NCI-H1417 (cell line): ENCODE measurements at places on chromosomes 7 and 10.
A peak's percentile ranks its signal among the peaks of the same experiment; 100 is the strongest.

GRCh38 chr7:151080522-151081169 is at the start of gene FASTK:
Gene FASTK, minus strand, starts transcription at chr7:151080809. Its CDS starts 43 bp downstream, at chr7:151080766.
- peak; percentile 95 for DNase-seq

DNA sequence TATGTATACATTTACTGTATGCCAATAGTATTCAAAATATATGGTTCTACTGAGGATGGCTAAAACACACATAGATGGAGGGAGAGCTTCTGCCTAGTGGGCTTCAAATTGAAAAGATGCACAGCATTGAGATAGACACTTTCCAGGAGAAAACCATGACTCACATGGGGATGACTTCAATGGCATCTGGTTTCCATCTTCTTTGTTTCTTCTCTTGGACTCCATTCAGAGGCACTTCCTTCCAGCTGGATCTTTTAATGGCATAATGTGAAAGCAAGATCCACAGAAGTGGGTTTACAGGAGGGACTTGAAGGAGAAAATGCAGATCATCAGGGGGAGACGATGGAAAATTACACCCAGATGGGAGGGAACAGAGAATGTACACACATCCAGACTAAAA is 84.9 kb downstream of the ZNF365 start:
- DNase-seq: no peak

DNA sequence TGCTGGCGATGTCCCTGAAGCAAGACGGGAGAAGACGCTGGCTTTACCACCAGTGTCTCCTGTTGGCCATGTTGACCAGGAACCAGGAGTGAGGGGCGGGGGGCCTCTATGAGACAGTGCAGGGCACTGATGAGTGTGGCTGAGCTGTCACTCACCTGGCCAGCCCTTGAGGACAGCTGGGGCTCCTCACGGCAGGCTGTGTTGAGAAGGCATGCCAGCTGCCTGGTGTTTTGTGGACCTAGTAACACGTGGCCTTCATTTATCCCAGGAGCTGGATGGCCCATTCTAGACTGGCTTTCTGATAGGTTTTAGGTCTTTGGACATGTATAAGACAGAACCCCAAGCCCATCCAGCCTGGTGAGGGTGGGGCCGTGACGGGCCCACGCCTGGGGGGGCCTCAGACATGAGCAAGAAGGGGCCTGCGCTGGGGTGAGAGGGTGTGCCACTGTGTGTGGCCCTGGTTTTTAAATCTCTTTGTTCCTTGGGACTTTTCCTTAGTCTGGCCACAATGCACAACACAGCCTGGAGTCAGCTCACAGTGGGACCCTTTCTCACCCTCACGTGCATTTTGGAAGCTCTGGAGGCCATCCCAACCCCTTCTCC is 10.5 kb downstream of the RHBDD2 start:
- DNase-seq: no peak

DNA sequence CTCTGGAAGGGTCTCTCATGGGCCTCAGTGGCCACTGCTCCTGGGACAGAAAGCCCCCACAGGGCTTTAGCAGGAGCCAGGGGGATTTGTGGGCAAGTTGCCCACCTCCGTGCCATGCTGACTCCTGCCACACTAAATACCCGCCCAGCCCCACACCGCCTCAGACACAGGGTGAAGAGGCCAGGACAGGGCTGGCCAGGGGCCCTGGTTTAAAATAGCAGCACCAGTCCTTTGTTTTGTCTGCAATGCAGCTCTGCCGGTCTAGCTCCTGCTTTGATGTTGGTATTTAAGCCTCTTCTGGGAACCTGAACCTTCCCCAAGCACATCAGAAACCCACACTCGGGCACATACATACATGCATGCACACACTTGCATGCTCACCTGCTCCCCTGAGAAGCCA is 14.4 kb upstream of the TNRC18 start:
- no peak for DNase-seq

GRCh38 chr7:101729241-101729883 is 88.1 kb upstream of the CUX1 start:
- no peak for DNase-seq

DNA sequence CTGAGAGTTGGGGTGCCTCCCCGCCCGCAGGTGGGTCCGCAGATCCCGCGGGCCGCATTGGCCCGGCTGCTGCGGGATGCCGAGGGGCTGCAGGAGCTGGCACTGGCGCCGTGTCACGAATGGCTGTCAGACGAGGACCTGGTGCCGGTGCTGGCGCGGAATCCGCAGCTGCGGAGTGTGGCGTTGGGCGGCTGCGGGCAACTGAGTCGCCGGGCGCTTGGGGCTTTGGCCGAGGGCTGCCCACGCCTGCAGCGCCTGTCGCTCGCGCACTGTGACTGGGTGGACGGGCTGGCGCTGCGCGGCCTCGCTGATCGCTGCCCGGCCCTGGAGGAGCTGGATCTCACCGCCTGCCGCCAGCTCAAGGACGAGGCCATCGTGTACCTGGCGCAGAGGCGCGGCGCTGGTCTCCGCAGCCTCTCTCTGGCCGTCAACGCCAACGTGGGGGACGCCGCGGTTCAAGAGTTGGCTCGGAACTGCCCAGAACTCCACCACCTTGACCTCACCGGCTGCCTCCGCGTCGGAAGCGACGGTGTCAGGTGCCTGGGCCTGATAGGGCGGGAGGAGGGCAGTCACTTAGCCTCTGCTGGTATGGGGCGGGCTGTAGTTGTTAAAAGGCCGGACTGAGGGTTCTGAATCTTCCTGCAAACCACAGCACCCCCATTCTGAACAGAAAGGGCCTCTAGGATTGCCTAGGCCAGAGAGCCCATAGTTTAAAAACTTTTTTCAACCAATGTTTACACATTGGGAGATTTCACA is 1.3 kb downstream of the FBXL15 start:
- DNase-seq: peak; percentile 49

- DNase-seq: peak; percentile 7
Observed at GRCh38 chr7:55065079-55065478, 46.3 kb downstream of the EGFR start.

DNA sequence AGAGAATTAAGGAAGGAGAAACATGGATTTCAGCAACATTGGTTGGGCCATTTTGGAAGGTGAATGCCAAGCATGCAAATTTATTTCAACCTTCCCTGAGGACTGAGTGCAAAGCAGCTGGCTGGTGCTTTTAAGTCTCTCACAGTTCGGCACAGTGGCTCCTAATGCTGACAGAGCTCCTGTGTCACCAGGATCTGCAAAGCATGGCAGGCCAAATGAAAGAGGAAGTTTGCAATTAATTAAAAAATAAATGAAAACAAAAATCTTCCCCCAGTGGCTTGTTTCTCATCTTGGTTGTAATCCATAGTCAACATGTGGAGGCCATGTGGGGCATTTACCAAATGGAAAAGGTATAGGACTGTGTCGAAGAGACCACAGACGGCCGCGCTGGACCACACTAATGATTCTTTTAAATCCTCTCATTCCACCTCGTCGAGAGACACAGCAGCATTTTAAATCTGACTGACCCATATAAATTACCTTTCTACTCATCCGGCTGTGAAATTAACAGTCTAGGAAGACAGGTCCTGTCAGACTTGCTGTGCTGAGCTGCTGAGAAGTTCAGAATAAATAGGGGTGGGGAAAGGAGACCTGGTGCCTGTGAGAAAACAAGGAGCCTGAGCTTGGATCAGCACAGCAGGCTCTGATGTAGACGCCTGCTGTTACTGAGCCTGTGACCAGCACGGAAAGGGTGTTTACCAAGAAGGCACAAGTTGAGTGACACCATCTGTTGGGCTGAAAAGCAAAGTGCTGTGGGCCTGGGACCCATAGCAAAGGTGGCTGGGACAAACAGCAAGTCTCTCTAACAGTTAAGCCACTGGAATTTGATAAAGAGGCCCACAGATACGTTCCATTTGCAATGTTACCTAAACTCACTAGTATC is 136.0 kb upstream of the COL1A2 start:
- DNase-seq: no peak

DNA sequence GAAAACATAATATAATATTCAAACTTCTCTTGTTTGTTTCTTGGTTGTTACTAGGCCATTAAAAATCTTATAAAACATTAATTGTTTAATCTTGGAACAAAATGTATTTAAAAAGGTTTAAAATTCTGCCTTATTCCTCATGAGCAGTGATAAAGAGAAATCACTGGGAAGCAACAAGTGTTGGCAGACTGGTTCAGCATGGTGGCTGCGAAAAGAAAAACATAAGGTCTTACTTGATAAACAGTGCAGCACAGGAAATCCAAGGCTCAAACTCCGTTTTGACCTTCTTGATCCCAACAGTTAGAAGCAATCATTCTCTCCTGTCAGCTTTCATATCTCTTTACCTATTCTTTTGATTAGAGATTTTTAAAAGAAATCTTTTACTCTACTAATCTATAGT is 530.8 kb downstream of the CNTNAP2 start:
- DNase-seq: no peak

DNA sequence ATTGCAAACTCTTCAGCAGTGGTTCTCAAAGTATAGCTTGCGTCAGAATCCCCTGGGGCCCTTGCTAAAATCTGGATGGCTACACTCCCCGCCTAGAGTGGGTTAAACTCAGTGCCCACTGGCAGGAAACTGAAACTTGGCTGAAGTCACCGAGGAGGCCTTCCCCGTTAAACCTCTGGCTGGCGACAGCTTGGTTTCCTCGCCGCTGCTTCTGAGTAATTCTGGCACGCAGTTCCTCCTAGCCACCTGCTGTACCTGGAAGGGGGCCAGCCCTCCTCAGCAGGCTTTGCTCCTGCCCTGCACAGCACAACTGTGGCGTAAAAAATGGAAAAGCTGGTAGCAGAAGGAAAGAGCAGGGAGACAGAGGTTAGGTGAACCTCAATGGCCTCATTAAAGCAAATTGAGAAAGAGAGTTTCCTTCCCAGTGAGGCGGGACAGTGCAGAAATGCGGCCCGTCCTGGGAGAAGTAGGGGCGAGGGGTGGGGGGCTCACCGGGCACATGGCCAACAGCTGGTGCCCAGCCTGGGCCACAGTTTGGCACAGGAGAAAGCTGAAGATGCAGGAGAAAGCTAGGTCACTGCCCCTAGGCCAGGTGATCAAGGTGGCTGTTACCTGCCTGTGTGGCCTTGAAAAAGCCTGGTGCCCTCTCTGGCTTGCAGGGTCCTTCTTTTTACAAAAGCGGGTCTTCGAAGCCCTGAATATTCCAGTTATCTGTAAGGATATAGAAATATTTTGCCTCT is 46.6 kb downstream of the ALOX5 start:
- DNase-seq: peak; percentile 63

DNA sequence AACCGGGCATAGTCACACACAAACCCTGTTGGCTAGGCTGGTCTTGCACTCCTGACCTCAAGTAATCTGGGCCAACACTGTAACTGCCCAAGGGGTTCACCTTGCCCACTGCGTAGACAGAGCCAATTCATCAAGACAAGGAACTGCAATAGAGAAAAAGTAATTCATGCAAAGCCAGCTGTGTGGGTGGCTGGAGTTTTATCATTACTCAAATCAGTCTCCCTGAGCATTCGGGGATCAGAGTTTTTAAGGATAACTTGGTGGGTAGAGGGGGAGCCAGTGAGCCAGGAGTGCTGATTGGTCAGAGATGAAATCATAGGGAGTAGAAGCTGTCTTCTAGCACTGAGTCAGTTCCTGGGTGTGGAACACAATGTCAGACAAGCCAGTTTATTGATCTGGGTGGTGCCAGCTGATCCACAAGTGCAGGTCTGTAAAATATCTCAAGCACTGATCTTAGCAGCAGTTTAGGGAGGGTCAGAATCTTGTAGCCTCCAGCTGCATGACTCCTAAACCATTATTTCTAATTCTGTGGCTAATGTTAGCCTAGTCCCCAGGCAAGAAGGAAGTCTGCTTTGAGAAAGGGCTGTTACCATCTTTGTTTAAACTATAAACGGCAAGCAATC is 15.6 kb upstream of the FXYD4 start:
- no peak for DNase-seq

- no peak for DNase-seq
Observed at GRCh38 chr10:59677253-59677831, 32.3 kb downstream of the SLC16A9 start.

DNA sequence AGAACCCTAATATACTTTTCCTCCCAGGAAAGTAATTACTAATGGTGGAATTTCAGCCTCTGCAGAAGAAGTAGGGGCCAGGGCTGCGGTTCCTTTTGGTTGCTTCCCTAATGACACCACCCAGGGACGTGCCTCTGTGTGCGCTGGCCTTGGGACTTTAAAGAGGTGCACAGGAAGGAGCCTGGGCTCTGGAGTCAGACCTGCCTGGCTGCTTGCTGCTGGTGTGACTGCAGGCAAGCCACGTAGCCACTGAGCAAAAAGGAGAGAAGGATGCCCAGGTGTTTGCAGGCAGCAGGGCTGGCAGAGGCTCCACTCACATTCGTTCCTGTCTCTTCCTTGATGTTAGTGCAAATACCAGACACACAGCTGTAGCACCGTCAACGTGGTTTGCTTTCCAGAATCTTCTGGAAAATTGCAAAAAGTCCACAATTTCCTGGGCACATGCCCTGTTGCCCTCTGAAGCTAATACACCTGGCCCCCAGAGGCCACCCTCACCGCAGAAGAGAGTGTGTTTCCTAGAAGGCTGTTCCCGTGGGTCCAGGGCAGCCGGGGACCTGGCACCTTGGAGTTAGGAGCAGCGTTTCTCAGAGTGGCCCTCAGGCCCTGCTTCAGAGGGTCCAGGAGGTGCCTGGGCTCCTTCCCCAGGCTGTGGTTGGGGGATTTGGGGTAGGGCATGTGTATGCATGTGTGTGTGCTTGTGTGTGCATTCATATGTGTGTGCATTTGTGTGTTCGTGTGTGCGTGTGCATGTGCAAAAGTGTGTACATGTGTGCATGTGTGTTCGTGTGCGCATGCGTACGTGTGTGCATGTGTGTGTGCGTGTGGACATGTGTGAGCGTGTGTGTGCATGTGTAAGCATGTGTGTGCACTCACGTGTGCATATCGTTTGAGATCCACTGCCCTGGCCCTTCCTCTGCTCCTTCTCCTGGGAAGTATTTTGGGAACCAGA is 12.8 kb upstream of the PRKAG2 start:
- DNase-seq: no peak

DNA sequence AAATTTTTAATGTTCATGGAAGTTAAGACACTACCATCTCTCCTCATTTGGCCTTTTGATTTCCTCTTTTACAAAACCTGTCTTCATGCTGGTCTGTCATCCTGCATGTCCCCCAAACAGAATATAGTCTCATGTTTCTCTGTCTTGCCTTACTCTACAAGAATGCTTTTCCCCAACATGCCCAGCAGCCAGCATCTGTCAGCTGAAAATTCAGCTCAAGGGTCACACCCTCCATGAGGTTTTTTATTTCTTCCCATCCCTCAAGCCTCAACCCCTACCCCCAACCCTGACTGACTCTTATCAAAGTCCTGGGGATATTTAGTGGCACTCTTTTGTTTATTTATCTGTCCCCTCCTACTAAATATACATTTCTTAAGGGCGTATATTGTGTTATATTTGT is 202.0 kb downstream of the ANK3 start:
- DNase-seq: no peak

DNA sequence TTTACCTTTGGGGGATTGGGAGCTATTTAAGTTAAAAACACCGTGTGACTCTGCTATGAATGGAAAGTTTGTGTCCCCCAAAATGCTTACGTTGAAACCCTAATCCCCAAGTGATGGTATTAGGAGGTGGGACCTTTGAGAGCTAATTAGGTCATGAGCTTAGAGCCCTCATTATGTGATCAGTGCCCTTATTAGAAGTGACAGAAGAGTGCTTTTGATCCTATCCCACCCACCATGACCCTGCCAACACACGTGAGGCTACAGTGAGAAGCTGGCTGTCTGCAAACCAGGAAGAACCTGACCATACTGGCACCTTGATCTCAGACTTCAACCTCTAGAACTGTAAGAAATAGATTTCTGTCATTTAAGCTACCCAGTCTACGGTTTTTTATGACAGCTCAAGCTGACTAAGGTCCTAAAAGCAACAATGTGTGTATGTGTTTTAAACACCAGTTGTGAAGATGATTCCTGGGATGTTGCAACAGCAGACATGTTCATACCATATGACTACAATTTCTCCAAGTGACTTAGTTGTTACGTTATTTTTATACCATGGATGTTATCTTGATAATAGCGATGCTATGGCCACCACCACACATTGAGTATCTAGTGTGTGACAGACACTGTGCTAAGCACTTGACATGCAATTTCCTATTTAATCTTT is 124.4 kb downstream of the PIP4K2A start:
- DNase-seq: no peak
